ENCODE measurements at places on chromosomes 2 and 18.

GRCh38 chr2:175372704-175373701 lies 191.5 kb upstream of the ATP5MC3 start:
- DNase-seq, result no peak

- DNase-seq, result no peak
Measured at GRCh38 chr2:240453461-240454105, 18.1 kb downstream of the GPC1 start.

GRCh38 chr2:1767939-1768691 lies 23.8 kb upstream of the PXDN start:
- DNase-seq, result no peak

- no peak for DNase-seq
Measured at GRCh38 chr18:1014509-1014908, 109.8 kb downstream of the ADCYAP1 start.

GRCh38 chr2:106841886-106842645 lies 43.9 kb downstream of the ST6GAL2 start:
- DNase-seq, result no peak

DNA sequence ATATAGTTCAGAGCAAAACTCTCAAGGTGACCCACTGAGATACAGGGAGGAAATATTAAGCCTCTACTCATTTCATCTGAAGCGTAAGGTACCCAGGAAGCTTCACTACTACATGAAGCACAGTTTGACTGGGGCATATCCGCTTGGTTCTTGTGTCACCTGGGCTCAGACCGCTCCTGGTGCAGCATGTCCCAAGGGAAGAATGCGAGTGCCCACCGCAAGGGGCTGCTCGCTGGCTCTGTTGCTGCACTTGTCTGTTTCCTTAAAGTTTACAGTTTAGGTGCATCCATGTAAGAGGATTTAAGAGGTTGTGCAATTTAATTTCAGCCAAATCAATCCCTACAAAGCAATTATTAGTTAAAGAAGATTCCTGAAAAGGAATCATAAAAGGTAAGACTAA lies 507.8 kb downstream of the FBXO15 start:
- no peak for DNase-seq

GRCh38 chr2:70958759-70959158 lies 19.7 kb upstream of the ANKRD53 start:
- DNase-seq, result no peak

- no peak for DNase-seq
Measured at GRCh38 chr2:16675781-16676180, 10.1 kb upstream of the CYRIA start.

GRCh38 chr2:176390276-176391147 lies 121.3 kb downstream of the MTX2 start:
- no peak for DNase-seq

- DNase-seq, result no peak
Measured at GRCh38 chr2:101655702-101656422, 41.6 kb upstream of the MAP4K4 start.

DNA sequence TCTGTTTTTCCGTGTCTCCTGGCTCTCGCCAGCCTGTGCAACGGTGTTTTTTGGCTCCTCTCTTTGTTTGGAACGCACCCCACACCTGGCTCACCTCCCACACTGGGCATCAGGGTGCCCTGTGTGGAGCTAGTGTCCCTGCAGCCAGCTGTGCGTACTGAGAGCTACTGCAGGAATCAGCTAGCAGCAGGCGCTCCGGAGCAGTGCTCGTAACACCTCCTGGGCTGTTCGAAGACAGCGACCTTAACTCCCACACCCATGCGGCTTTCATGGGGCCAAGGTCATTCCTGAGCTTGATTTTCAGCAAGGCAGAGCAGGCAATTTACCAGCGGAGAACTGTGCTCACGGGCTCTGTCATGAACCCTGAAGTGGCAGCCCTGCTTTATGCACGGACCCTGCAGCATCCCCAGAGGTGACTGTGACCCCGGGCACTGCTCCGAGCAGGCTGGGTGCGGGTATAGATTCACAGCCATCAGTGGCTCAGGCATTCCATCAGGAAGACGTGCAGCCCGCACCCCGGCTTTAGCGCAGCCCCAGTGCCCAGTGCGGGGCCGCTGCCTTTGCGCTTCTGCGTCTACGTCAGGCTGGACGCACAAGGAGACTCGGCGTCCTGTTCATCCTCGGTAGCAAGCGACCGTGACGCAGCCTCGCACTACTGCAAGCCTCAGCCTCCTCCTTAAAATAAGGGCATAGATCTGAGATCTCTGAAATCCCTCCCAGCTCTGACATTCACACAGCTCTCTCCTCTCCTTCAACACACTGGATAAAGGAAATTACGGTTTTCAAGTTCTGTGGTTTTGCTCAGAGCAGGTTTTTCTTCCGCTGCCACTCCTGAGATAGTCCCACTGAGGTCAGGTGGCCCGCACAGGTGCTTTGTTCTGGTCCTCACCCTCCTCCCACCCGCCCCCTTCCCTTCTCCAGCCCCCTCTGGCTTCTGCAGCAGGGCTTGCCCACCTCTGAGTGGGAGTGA lies 58.2 kb downstream of the ADI1 start:
- no peak for DNase-seq

DNA sequence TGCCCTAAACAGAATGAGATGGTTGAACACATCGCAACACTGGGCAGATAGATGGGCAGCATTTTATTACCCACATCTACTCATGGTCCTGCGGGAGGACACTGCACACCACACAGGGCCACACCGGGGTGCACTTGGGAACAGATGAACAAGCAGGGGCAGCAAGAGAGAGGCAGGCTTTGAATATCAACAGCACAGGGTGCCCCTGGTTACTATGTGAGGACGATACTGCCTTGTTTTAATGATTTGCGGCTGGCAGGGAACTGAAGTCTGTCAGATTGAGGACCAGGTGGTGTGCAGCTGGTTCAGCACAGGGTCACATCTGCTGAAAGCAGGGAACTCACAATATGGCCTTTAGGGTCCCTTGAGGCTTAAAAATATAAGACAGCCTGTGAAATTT lies 195.7 kb downstream of the PIEZO2 start:
- DNase-seq, result no peak

DNA sequence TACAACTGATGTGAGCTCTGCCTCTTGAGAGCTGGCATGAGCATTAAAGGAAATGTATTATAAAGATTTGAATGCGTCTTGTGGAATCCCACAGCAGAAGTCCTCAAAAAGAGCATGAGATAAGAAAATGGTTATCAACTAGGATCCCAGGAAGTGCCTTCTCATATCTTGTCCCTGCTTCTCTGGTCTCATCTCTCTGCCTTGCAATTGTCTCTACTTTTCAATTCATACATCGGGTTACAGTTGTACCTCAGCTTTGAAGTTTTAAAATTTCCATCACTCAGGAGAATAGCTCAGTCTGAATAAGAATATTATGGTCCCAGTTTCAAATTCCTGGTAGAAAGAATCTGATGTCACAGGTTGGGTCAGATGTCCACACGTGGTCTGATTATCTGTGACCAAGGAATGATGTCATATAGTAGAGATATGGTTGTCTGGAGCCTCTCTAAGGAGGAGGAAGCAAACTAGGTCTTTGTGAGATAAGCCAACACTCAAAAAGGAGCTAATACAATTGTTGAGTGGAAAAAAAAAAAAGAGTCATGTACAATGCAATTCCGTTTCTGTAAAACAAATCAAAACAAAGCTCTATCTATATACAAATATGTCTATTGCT lies 21.7 kb upstream of the CCDC88A start:
- DNase-seq, result no peak

DNA sequence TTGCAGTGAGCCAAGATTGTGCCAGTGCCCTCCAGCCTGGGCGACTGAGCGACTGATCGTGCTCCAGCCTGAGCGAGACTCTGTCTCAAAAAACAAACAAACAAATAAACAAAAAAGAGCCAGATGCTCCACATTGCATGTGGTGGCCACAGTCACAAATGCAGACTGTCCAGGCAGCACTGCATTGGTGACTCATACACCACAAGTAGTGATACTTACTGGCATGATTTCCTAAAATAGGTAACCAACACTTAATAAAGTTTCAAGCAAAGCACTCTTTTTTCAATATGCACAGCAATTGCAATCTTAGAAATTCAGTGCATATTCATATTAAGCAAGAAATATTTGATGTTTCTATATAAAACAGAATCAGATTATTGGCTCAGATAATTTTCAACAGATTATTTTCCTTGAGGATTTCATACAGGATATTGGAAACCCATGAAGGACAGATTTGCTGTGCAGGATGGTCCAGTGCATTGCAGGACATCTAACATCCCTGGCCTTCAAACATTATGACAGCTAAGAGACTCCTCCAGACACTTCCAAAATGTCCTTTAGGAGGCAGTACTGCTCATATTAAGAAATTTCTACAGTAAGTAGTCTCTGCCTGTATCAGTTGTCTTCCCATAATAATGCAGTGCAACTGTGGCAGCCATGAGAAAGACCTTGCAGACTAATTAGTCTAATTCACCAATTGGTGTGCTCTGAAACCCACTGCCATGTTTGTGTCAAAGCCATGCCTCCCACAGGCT lies 10.5 kb upstream of the SLC1A4 start:
- no peak for DNase-seq

DNA sequence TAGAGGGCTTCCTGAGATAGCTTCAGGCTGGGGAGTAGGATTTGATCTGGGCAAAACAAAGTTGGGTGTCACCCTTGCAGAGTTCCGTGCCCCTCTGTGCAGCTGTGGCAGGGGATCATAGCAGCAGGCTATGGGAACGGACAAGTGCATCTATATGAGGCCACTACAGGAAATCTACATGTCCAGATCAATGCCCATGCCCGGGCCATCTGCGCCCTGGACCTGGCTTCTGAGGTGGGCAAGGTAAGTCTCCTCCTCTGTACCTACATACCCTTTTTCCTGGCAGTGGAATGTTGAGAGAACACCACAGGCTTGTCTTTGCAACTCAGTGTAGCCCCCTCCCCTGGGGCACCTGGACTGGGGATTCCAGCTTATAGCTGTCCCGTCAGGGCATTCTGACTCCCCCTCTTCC lies 3.5 kb downstream of the WDR54 start:
- DNase-seq, result no peak

GRCh38 chr2:231260442-231261208 lies 62.2 kb downstream of the ARMC9 start:
- DNase-seq, result no peak

- DNase-seq, result no peak
Measured at GRCh38 chr2:206736935-206737334, 18.7 kb upstream of the DYTN start.

- no peak for DNase-seq
Measured at GRCh38 chr18:318791-319291, 51.0 kb upstream of the THOC1 start.

- DNase-seq, result no peak
Measured at GRCh38 chr2:218478544-218478943, 59.6 kb downstream of the VIL1 start.

- DNase-seq, result no peak
Measured at GRCh38 chr2:175353275-175353674, 171.8 kb upstream of the ATP5MC3 start.

GRCh38 chr2:120650022-120650644 lies 85.5 kb upstream of the GLI2 start:
- DNase-seq, result no peak

GRCh38 chr2:160213511-160213910 lies 13.4 kb upstream of the ITGB6 start:
- no peak for DNase-seq
